ENCODE measurements at places on chromosomes 11 and 22.

GRCh38 chr22:40178417-40179409, 988 bp downstream of the TNRC6B start:
- peak; percentile 48 for DNase-seq

GRCh38 chr11:133559833-133560471, 27.7 kb upstream of the OPCML start:
- no peak for DNase-seq

DNA sequence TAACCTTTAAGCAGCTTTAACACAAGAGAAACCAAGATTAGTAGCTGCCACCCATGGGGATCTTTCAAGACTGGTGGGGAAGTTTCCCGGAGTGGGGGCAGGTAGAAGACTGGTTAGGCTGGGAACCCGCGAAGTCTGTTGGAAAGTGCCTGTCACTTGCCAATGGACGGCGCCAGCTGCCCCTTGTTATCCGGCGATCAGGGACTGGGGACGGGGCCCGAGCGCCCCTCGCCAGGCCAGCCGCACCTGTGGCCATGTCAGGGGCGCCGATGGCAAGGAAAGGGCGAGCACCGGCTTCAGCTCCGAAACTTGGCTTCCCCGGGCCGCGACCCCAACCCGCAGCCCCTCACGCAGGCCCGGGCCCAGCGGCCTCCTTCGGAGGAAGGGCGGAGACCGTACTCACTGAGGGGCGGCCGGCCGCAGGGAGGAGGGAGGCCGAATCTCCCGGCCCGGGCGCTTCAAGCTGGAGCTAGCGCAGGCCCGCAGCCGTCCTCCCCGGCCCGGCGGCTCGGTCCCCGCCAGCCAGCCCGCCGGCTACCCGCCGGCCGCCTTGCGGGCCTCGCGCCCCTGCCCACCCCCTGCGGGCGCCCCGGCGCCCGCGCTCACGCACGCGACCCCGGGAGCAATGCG, 539 bp downstream of the EIF4ENIF1 start:
- peak; percentile 66 for DNase-seq

DNA sequence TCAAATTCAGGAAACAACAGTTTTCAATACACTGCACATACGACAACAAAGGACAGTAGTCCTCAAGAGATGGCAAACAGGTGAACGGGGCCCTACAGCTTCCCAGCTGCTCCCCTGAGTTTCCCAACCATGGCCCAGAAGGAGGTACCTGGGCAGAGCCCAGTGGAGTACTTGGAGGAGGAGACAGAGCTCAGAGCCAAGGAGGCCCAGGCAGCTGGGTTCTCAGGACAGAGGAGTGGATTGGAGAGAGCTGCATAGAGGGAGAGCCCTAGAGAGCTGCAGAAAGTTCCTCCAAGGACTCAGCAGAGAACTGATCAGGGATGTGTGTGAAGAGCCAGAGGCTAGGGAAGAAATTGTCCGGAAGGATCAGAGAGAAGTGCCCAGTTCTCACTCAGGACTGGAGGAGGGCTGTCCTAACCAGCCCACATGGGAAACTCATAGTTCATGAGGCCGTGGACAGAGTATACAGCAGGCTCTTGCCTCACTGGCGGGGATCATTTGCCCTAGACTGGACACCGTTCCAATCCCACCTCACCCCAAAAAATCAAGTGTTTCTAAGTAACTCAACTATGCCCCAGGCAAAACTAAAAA, 7.6 kb upstream of the ASCL2 start:
- DNase-seq = no peak

DNA sequence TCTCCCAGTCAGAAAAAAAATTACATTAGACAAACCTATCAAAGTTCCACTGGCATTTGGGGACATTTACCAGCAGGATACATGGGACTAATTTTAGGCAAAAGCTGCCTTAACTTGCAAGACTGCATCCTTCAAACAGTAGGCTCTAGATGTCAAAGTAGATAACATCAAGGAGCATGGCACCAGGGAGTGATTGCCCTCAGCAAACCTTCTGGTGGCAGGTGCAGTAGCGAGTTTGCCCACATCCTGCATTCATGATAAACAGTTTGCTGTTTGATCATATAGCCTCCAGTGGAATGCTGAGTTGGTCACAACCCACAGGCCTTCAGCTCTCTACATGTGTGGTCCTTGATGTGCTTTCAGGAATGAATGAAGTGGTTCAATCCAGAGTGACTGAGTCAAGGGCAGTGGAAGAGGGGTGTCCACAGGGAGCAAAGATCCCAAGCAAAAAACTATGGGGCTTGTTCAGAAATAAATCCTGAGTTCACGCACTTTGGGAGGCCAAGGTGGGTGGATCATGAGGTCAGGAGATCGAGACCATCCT, 12.0 kb downstream of the SCGB1D2 start:
- no peak for DNase-seq

- DNase-seq = no peak
These were observed 500.8 kb downstream of the INSC start for GRCh38 chr11:15615398-15616096.

GRCh38 chr11:124170801-124171586, 12.2 kb upstream of the OR10D3 start:
- no peak for DNase-seq

DNA sequence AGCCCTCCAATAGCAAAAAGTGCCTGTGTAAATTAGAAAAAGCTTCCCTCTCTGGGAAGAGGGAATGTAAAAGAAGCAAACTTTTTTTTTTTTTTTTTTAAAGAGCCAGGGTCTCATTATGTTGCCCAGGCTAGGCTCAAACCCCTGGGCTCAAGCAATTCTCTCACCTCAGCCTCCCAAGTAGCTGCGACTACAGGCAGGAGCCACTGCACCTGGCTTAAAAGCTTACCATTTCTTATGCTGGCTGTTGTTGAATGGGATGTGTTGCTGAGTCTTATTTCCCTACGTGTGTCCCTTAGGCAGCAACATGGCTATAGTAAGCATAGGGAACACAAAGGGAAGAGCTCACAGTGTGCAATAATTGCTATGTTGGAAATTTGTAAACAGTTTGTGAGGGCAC, 225.5 kb upstream of the CCDC90B start:
- no peak for DNase-seq

GRCh38 chr11:102318469-102318868, 1.2 kb downstream of the BIRC3 start:
- DNase-seq = no peak

- no peak for DNase-seq
These were observed 4.6 kb downstream of the MN1 start for GRCh38 chr22:27796829-27797519.

GRCh38 chr22:26589367-26589844, 526 bp downstream of the TPST2 start:
- peak; percentile 76 for DNase-seq

- DNase-seq = no peak
These were observed 193.6 kb downstream of the CWF19L2 start for GRCh38 chr11:107263844-107264563.

GRCh38 chr11:102712137-102712536, 6.6 kb upstream of the MMP27 start:
- DNase-seq = no peak
